GM12878 (cell line): ENCODE measurements at places on chromosomes 11 and 22. TPM values are rescaled to one million over a fixed set of nuclear protein-coding genes. Genes with fewer than 3 reads are reported as not detected.

- no peaks in the 10 kb centered on the region for H3K36me3 ChIP-seq
- no peak overlapping the region; the same call in 1 of the 2 replicates for H3K4me3 ChIP-seq
- peaks cover 59% of the 10 kb centered on the region for H3K4me1 ChIP-seq
- no peak for DNase-seq
These were observed 24.9 kb downstream of the PICALM start for GRCh38 chr11:86043765-86044503.

DNA sequence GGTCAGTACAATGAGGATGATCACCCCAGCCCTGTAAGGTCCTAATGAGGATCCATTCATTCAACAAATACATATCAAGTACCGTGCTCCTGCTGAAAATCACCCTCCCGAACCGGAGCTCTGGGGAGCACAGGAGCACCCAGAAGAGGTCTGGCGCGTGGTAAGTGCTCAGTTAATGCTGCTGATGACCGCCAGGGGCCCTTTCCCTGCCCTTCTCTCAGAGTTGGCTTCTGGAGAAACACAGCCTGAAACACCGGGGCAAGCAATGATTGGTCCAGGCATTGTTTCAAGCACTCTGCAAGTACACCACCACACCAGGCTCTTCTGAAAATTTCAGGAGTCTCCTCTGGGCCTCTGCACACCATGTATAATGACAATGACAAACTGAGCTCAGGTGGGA lies 3.8 kb upstream of the CCDC86 start:
- H3K27me3 ChIP-seq, result no peaks in the 10 kb centered on the region
- no peak overlapping the region for H3K4me3 ChIP-seq
- peaks cover 4% of the 10 kb centered on the region for H3K4me1 ChIP-seq
- no peak overlapping the region for H3K27ac ChIP-seq

- no peaks in the 10 kb centered on the region for H3K4me1 ChIP-seq
- no peak for DNase-seq
- no peak overlapping the region for H3K4me3 ChIP-seq
These were observed 217.0 kb downstream of the NAV2 start for GRCh38 chr11:19929655-19930054.

DNA sequence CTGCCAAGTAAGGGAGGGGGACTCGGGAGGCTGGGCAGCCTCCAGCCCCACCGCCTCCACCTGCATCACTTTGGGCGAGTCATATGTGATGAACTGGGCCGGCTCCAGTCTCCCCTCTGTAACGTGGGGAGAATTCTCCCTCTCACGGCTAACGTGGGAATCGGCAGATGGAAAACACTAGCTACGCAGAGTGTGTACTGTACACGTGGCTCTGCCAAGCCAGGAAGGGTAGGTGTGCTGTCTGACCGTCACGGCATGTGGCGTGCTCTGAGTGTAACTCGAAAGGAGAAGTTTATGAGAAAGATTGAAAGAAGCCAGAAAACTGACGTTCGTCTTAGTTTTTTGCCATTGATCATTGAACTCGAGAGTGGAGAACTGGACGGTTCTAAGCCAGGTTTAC lies 13.7 kb downstream of the TRMU start:
- no peaks in the 10 kb centered on the region for H3K27me3 ChIP-seq
- H3K36me3 ChIP-seq, result peaks cover 52% of the 10 kb centered on the region
- no peak for DNase-seq
- H3K4me3 ChIP-seq, result no peak overlapping the region
- no peak overlapping the region for H3K27ac ChIP-seq

GRCh38 chr22:48333816-48334735 lies 1493.6 kb downstream of the BRD1 start:
- H3K27me3 ChIP-seq, result no peaks in the 10 kb centered on the region
- DNase-seq, result no peak
- H3K27ac ChIP-seq, result no peak overlapping the region
- H3K4me3 ChIP-seq, result no peak overlapping the region

GRCh38 chr22:20175597-20175900 lies 24.7 kb upstream of the CCDC188 start:
- no peaks in the 10 kb centered on the region for H3K4me1 ChIP-seq
- no peaks in the 10 kb centered on the region for H3K27me3 ChIP-seq
- no peak for DNase-seq
- H3K4me3 ChIP-seq, result no peak overlapping the region
- no peak overlapping the region for H3K27ac ChIP-seq

- peaks cover 9% of the 10 kb centered on the region for H3K27me3 ChIP-seq
- no peaks in the 10 kb centered on the region for H3K4me1 ChIP-seq
- H3K4me3 ChIP-seq, result no peak overlapping the region
- H3K36me3 ChIP-seq, result no peaks in the 10 kb centered on the region
These were observed 78.9 kb upstream of the POU2AF2 start for GRCh38 chr11:111166598-111166997.

GRCh38 chr11:58998480-58999290 lies 59.4 kb downstream of the GLYATL1 start:
- no peaks in the 10 kb centered on the region for H3K36me3 ChIP-seq
- H3K27ac ChIP-seq, result no peak overlapping the region
- no peak for DNase-seq
- H3K4me1 ChIP-seq, result no peaks in the 10 kb centered on the region
- no peaks in the 10 kb centered on the region for H3K27me3 ChIP-seq

GRCh38 chr11:14388352-14388751 lies 29.4 kb upstream of the RRAS2 start:
- no peaks in the 10 kb centered on the region for H3K36me3 ChIP-seq
- no peak for DNase-seq
- no peak overlapping the region for H3K27ac ChIP-seq
- H3K4me3 ChIP-seq, result no peak overlapping the region
- no peaks in the 10 kb centered on the region for H3K27me3 ChIP-seq
- H3K4me1 ChIP-seq, result no peaks in the 10 kb centered on the region

- H3K27ac ChIP-seq, result no peak overlapping the region
- no peaks in the 10 kb centered on the region for H3K36me3 ChIP-seq
- H3K4me3 ChIP-seq, result no peak overlapping the region
- H3K4me1 ChIP-seq, result no peaks in the 10 kb centered on the region
- DNase-seq, result no peak
- H3K27me3 ChIP-seq, result peaks cover 3% of the 10 kb centered on the region; the same call in 1 of the 2 replicates
These were observed 53.4 kb upstream of the CCND1 start for GRCh38 chr11:69587454-69588090.

- no peaks in the 10 kb centered on the region for H3K36me3 ChIP-seq
- H3K27ac ChIP-seq, result no peak overlapping the region
- H3K4me1 ChIP-seq, result no peaks in the 10 kb centered on the region
- DNase-seq, result no peak
These were observed 22.7 kb upstream of the PLEKHB1 start for GRCh38 chr11:73623686-73624085.

The CALCA gene
- total RNA-seq, result not detected in 2 replicates

The VWCE gene
- 2.7 and 4.0 TPM in 2 replicates for total RNA-seq

The MOGAT2 gene
- 0.44 and 0.45 TPM in 2 replicates for total RNA-seq
